NCI-H1092 (cell line): ENCODE measurements at places on chromosomes 6 and 20.

- DNase-seq: no peak
Measured at GRCh38 chr6:150865043-150865405, 478 bp upstream of the MTHFD1L start.

DNA sequence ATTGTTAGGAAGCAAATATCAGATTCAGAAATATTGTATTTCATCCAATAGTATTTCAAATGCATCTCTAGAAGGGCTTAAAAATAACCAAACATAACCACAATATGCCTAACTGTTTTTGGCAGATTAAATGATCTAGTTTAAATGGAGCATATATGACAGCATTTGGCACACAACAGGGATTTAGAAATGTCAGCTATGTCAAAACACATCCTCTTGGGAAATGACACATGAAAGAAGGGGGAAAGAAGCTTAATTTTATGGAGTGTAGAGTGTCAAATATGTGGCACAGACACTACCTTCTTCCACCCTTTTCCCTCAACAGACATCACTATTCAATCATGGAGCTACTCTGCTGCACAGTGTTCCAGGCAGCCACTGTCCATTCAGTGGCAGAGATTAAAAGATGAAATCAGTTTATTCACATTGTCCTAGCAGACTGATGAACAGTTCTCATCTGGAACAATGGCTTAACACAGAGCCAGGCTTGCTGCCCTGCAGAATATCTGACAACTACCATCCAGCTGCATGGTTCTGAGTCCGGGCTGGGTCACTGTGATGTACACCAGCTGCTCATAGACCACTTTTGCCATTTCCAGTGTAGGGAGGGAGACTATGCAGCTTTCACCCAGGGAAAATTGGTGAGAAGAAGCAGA lies 349.8 kb downstream of the DHX35 start:
- no peak for DNase-seq

DNA sequence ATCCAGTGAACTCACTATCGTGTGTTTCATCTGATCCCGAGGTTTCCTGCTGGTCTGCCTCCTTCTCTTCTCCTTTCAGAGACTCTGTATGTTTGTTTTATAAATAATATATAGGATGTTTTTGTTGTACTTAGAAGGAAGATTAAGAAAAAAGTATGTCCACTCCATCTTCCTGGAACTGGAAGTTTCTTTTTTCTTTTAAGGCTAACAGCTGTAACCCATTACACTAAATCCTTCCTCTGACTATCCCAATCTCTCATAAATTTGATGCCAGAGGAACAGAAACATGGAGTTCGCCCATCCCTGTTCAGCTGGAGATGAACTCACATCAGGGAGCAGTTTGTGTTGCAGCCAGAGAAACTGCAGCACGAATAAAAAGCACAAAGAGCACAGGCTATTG lies 20.7 kb downstream of the RIPK1 start:
- DNase-seq: no peak

DNA sequence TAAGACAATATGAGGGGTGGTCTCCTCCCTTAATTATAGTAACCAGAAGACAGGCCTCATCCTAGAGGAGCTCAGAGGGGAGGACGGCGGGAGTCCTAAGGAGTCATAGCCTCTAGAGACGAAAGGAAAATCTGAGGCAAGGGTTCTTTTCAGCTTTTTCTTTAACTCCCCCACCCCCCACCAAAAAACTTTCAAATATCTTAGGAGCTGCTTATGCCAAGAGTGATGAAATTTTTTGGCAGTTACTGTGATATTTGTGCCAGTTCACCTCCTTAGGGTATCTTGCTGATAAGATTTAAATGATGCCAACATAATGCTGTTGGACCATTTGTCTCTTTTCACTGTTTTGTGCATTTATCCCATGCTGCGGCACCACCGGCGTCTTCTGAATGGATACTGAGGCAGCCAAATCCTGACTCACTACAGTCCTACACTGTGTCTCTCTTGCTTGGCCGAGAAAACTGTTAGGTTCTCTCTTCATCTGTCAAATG lies 44.5 kb upstream of the DSE start:
- no peak for DNase-seq

DNA sequence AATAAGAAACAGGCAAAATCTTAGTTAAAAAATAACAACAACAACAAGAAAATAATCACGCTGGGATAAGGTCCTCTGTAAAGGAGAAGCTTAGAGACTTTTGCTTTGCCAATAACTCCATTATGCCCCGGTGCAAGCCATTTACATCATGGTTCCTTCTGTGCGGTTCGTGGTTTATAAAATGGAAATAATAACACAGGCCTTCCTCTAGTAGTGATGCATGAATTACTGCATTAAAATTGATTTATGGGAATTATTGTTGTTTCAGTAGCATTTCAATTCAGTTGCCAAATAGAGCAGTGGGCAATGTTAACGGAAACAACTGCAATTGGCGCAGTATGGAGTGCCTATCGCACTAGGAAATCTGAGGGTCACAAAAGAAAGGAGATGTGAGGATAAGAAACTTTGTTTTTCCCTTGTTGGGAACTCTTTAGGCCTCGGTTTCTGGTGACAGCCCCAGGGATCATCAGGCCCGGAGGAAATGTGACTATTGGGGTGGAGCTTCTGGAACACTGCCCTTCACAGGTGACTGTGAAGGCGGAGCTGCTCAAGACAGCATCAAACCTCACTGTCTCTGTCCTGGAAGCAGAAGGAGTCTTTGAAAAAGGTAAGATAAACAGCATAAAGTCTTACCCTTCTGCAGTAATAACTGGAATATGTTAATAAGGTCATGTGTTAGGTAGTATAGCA lies 1.1 kb downstream of the CD109 start:
- no peak for DNase-seq

GRCh38 chr6:33699131-33699530 lies 12.4 kb downstream of the UQCC2 start:
- no peak for DNase-seq

- DNase-seq: no peak
Measured at GRCh38 chr6:12289365-12289919, 719 bp upstream of the EDN1 start.

DNA sequence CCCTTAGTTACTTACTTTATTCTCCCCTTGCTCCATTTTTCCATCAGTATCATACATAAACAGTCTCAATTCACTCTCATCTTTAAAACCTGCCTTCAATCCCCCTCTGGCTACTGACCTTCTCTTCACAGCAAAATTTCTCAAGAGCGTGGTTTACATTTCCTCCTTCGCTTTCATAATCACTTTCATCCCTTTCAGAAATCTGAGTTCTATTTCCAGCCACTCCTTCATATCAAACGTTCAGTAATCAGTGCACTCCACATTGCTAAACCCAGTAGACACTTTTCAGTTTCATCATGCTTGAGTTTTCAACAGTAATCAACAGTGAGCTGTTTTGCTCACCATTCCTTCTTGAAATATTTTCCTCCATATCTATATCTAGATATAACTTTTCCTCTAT lies 176.7 kb upstream of the HSF2 start:
- no peak for DNase-seq

- no peak for DNase-seq
Measured at GRCh38 chr6:48136856-48137255, 25.9 kb upstream of the PTCHD4 start.

DNA sequence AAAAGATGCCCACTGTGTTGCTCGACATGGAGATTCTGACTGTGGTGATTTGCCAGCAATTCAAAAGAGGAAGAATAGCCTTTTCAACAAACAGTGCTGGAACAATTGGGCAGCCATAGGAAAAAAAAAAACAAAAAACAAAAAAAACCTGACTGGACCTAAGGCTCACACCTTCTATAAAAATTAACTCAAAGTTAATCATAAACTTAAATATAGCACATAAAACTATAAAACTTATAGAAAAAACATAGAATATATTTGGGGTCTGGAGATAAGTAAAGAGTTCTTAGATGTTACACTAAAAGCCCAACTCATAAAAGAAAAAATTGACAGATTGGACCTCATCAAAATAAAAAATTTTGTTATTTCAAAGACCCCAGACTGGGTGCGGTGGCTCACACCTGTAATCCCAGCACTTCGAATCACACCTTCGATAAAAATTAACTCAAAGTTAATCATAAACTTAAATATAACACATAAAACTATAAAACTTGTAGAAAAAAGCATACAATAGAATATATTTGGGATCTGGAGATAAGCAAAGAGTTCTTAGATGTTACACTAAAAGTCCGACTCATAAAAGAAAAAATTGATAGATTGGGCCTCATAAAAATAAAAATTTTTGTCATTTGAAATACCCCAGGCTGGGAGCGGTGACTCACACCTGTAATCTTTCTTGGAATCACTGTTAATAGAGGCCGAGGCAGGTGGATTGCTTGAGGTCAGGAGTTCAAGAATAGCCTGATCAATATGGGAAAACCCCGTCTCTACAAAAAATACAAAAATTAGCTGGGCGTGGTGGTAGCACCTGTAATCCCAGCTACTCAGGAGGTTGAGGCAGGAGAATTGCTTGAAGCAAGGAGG lies 115.6 kb upstream of the FAM83B start:
- no peak for DNase-seq

GRCh38 chr6:45900808-45901752 lies 114.6 kb downstream of the CLIC5 start:
- no peak for DNase-seq

GRCh38 chr6:89035252-89036101 lies 45.1 kb upstream of the PNRC1 start:
- DNase-seq: no peak
